ENCODE measurements at places on chromosomes 7 and 10.

GRCh38 chr10:94500063-94500462, 45.5 kb upstream of the HELLS start:
- DNase-seq: no peak

DNA sequence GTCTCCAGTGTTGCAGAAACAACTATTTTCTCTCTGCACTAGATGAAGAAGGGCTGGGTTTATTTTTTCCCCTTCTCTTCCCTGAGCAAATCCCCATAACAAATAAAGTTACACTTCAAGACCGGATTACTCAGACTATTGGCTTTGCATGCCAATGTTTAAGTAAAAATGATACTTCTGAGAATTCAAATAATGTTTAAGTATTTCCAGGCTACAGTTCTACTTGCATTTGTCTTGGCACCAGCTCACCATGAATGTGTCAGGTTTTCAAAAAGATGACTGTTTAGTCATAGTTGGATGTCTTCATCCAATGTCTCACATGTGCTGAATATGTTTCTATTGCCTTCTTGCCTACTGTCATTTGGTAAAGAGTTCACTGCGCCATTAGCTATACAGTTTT, 912.6 kb downstream of the GATA3 start:
- no peak for DNase-seq

GRCh38 chr10:91616137-91616536, 16.7 kb downstream of the PPP1R3C start:
- no peak for DNase-seq

- no peak for DNase-seq
Observed at GRCh38 chr7:219581-220150, 27.3 kb downstream of the FAM20C start.

- no peak for DNase-seq
Observed at GRCh38 chr10:89591111-89591795, 53.8 kb downstream of the PANK1 start.

DNA sequence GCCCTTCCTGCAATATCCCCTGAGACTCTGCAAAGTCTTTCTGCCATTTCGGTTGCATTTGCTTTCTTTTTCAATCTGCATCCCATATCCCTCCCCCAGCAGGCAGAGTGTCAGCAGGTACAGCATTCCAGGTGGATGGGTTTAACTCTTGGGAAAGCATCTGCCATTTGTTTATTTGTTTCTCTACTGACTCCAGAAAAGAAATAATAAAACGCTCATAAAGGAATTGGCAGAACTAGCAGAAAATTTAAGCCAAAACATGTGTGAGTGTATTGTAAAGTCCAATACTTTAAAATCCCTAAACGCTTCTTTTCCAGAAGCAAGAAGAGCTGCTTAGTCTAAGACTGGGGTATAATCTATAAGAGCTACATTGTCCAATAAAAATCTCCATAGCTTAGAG, 393.8 kb downstream of the TNS3 start:
- DNase-seq: no peak

DNA sequence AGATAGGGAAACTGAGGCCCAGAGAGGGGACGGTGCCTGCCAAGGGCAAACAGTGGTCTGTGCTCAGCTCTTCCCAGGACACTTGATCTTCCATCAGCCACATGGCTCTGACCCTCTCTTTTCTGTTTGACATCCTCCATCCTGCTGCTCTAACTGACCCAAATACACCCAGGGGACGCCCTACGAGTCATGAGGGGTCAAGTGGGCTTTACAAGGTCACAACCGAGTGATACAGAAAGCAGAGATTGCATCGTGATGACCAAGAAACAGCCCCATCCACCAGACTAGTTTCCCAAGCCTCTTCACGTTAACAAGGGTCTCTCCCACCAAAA, 131.2 kb upstream of the UNC5B start:
- no peak for DNase-seq

GRCh38 chr7:2893411-2893861, 49.3 kb upstream of the GNA12 start:
- DNase-seq: no peak

- no peak for DNase-seq
Observed at GRCh38 chr7:81457852-81458522, 311.9 kb downstream of the HGF start.

- DNase-seq: peak; percentile 38
Observed at GRCh38 chr10:101817337-101818118, 716 bp downstream of the OGA start.

- DNase-seq: no peak
Observed at GRCh38 chr10:126576336-126576735, 94.2 kb downstream of the C10orf90 start.

DNA sequence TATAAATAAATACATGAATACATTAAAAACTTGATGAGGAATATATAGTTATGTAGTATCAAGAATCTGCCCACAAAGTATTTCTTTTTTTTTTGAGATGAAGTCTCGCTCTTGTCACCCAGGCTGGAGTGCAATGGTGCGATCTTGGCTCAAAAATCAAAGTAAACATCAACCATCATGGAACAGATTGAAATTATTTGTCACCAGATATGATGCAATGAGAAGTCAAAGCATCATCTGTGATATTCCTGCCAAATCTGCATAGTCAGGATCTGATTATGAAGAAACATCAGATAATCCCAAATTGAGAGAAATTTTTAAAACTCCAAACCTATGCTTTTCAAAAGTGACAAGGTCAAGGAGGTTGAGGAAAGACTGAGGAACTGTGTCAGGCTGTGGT, 5.1 kb upstream of the CYP2C18 start:
- no peak for DNase-seq

- DNase-seq: no peak
Observed at GRCh38 chr10:49286686-49287085, 12.3 kb upstream of the C10orf71 start.

DNA sequence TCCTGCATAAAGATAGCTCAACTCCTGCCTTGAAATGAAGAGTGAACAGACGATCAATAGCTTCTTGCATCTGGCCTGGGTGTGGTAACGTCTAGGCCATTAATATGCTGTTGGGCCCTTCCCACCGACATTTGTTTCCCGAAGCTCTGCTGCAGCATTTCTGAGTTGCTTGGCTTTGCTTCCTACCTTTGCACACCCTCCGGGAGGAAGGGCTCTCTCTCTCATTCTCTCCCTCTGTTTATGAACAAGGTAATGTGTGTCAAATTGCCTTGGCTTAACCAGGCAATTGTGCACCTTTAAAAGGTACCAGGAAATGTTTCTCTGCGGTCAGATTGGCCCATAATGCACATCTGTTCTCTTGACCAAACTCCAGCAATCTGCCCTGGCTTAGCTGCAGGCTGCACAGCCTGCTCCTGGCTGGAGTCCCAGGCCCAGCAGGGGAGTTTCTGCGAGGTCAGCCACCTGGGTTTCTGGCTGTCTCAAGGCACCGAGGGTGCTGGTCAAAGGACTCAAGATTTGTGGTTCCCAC, 223.7 kb downstream of the SNX10 start:
- DNase-seq: no peak

DNA sequence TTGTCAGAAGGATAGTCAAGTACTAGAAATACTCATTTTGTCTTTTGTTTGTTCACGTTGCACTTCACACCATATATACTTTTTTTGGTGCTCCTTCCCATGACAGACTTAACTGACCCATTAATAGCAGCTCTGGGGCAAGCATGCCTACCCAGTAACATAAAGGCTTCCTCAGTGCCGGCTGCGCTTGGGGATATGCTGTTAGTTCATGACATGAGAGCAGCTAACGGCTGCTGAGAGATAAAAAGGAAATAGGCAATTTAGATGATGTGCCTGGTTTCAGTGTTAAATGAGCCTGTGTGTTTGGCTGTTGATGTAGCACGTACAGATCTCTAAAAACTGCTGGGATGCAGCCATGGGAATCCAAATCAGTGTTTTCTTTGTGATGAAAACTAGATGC, 86.4 kb downstream of the TAX1BP1 start:
- DNase-seq: no peak

DNA sequence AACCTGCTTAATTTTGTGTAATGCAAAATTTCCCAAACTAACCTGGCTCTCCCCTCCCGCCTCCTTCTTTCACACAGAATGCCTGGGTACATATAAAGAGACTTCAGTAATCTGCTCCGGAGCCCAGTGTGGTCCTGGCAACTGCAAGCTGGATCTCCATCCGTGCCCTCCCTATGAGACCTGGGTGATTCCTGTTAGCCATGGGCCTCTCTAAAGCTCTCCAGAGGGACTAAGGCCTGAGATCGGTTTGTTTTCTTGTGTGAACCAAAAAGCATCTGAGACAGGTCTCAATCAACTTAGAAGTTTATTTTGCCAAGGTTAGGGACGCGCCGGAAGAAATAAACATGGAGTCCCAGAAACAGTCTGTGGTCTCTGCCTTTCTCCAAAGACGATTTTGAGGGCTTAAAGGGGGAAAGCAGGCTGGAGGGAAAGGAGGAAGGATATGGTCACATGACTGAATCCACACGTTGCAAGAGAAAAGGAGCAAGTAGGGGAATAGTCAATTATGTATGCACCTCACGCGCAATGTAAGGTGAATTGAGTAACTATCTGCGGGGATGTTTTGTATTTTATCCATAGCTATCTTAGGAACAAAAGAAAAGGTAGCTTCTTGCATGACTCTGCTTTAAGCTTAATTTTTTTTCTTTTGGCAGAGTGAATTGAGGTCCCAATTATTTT, 46.2 kb upstream of the CCDC3 start:
- no peak for DNase-seq

All from nephron progenitor cell (in vitro differentiated cells).